ENCODE measurements at places on chromosomes 4 and X.

- DNase-seq: no peak
Observed at GRCh38 chrX:49760290-49760890, 64.6 kb upstream of the PAGE1 start.

DNA sequence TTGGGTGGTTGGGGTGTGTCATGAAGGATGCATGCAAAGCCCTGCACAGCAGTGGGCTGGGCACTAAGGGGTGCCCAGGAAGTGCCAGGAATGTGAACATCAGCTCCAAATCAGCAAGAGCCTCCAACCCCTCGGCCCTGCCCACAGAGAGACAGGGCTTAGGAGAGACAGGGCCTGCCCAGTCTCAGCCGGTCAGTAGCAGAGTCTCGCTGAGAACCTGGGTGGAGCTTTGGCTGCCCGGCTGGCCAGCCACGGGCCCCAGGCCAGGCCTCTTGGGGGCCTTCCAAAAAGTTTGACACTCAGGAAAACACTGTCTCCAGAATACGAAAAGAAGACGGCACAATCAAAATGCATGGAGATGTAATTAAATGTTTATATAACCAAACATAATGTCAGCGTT, 4.3 kb upstream of the MXD4 start:
- no peak for DNase-seq

DNA sequence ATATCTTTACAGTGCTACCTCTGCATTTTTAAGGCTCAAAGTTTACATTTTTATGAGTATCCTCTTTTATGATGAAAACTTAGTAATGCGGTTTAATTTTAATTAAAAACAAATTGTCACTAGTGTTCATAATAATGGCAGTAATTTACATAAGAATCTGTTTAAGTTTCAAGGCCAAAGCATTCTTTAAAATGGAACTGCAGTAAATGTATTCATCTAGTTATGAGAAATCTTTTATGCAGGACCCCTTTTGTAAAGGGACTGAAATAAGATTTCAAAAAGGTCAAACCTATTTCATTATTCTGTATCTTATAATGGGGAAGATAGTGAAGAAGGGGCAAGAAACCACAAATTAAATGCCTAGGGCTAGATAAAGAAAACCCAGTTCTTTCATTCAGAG, 37.1 kb downstream of the CHIC2 start:
- no peak for DNase-seq

- no peak for DNase-seq
Observed at GRCh38 chrX:28135378-28136047, 154.3 kb upstream of the DCAF8L1 start.

GRCh38 chr4:124321364-124321763, 391.2 kb downstream of the ANKRD50 start:
- DNase-seq: no peak

GRCh38 chrX:57951666-57952319, 41.5 kb upstream of the ZXDA start:
- DNase-seq: no peak

DNA sequence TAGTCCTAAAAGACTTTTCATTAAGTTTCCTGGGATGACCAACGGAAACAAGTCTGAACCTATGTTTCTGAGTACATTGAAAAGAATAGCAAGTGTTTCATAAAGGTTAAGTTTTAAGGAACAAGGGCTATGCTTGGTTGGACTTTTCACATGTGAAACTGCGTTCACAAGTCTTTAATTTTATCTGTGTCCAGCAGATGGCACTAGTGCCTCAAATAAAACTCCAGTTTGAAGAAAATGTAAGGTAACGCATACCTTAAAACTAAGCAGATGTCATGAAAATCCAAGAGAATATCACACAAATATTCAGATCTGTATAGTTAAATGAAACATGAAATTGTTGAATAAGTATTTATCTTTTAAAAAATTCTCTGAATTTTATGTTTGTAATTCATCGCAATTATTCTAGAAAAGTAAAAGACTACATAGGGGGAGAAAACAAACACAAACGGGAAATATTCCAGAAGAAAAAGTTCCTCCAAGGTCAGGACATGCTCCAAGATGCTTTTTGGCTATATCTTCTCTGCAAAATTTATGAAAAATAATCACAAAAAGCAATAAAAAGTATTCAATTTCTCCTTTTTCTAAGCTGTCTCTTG, 89.6 kb upstream of the MAD2L1 start:
- peak; percentile 70 for DNase-seq

- DNase-seq: no peak
Observed at GRCh38 chr4:107058828-107059227, 22.7 kb upstream of the DKK2 start.

- DNase-seq: no peak
Observed at GRCh38 chr4:90570615-90571014, 443.4 kb downstream of the CCSER1 start.

DNA sequence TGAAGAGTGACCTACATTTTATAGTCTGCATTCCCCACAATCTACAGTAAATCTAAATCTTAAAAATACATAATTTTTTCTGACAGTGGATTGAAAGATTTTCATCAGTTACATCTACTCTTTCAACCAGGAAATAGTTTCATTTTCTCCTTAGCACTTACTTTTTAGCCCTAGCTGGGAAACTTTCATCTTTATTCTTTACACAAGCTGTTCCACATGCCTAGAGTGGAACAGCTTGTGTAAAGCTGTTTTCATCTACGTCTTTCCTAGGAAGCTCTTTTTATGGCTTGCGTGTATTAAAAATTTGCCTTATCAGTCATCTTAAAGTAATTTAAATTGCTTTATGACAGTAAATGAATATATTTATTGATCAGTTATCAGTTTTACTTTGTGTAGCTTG, 40.5 kb downstream of the RBPJ start:
- no peak for DNase-seq

DNA sequence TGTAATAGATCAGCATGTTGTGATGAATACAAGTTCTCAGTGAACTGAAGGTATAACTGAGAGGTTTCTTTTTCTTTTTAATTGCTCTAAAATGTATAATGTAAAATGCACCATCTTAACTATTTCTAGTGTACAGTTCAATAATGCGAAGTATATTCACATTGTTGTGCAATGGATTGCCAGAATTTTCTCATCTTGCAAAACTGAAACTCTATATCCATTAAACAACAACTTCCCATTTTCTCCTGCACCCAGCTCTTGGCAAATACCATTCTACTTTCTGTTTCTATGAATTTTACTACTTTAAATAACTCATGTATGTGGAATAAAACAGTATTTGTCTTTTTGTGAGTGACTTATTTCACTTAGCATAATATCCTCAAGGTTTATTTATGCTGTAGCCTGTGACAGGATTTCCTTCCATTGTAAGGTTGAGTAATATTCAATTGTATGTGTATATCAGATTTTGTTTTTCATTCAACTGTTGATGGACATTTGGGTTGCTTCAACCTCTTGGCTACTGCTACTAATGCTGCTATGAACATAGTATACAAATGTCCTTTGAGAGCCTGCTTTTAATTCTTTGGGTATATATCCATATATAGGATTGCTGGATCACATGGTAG, 53.5 kb upstream of the NPFFR2 start:
- DNase-seq: no peak

- DNase-seq: no peak
Observed at GRCh38 chr4:13706120-13706519, 78.6 kb upstream of the BOD1L1 start.

DNA sequence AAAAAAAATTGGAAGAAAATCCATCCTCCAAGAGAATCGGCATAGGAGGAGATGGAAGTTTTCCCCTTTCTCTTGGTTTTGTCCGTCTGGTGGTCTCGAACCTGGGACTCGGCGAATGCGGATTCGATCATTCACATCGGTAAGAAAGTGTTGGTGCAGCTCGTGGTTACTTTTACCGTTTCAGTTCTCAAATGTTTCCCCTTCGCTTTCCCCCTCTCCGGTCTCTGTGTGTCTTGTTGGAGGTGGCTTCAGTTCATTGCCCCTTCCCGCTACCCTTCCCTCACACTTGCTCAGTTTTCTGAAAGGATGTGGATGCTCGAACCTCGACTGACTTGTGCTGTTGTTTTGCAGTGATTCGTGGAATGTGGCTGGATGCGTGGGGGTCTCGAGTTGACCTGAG, 840 bp downstream of the GRID2 start:
- no peak for DNase-seq

DNA sequence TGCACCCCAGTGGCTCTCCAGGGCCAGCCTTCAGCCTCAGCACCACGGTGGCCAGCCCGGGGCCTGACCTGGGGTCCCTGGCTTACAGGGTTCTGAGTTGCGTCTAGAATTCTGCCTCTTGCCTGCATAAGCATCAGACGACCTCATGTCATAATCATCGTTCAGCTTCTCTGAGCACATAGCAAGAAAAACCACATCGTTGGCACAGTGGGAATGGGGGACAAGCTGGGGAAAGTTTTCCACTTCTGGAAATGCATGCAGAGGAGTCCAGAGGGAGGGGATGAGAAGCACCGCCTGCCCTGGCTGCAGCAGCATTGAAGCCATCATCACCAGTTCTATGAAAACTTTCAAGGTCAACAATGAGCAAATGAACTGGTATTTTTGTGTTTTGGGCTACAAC, 441.0 kb upstream of the FRG1 start:
- DNase-seq: no peak

DNA sequence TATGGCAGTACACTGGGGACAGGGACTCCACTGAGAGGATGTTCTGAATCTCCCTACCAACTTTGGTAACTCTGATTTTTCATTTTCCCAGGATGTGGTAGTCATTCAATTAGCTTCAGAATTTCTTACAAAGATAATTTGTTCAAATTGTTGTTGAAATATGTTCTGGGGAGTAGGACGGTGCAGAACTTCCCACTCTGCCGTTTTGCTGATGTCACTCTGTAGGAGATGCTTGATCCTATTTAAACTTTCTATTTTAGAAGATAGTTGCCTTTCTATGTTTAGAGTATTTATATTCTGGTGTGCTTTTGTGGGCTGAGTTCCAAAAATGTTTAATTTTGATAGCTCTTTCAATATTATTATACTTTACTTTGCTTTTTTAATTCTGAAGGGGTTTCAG, 55.2 kb downstream of the ADAM29 start:
- DNase-seq: no peak

- DNase-seq: no peak
Observed at GRCh38 chrX:21966866-21967265, 26.4 kb downstream of the SMS start.

GRCh38 chrX:130395341-130395740, 6.4 kb upstream of the RBMX2 start:
- DNase-seq: no peak

GRCh38 chr4:30901461-30902451, 181.6 kb downstream of the PCDH7 start:
- no peak for DNase-seq

GRCh38 chr4:130336585-130337217, 1240.7 kb downstream of the C4orf33 start:
- no peak for DNase-seq

DNA sequence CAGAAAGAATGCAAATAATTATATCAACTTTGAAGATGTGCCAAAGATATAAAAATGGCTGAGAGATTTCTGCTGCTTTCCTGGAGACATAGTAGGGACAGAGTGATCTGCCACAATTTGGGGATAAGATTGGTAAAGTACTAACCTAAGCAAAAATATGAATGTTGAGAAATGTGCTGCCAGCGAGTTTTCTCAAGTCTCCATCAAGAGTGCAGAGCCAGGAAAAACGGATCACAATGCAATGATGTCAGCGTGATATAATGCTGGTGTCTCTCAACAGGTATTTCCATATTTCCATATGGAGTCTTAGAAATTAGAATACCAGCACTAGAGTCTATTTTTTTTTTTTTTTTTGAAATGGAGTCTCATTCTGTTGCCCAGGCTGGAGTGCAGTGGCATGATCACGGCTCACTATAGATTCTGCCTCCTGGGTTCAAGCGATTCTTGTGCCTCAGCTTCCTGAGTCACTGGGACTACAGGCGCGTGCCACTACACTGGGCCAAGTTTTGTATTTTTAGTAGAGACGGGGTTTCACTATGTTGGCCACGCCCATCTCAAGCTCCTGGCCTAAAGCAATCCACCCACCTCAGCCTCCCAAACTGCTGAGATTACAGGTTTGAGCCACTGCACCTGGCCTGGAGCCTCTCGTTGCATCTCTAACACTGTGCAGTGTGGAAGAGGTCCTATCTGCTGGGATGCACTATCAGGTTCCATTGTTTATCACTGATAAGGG, 893.5 kb downstream of the TRIML1 start:
- DNase-seq: no peak

DNA sequence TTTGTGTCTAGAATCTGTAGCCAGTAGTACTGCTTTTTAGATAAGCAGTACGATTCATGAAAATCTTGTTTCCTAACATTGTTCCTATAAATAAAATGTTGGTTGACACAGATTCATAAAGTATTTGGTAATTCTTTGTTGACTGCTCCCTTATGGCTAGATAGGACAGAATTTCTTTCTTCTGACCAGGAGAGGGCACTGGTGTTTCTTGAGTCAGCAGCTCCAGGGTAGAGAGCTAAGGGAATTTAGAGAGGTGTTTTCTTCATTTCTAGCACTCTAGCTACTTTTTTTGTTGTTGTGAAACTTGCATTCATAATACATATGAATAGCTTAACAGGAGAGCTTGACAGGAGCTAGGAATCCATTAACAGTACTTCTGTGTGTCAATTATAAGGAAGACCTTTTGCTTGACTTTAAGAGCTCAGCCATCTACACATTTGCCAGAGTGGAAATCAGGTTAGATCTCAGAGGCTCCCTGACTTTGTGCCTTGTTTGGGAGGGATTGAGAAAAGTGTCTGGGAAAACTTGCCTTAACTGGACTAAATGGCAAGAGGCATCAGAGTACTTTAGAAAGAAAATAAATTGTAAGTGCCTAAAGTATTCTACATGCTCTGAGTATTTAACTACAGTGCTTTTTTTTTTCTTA, 756.1 kb downstream of the SH3BGRL start:
- DNase-seq: peak; percentile 31

GRCh38 chrX:69424161-69424560, 80.0 kb upstream of the NALF2 start:
- no peak for DNase-seq

DNA sequence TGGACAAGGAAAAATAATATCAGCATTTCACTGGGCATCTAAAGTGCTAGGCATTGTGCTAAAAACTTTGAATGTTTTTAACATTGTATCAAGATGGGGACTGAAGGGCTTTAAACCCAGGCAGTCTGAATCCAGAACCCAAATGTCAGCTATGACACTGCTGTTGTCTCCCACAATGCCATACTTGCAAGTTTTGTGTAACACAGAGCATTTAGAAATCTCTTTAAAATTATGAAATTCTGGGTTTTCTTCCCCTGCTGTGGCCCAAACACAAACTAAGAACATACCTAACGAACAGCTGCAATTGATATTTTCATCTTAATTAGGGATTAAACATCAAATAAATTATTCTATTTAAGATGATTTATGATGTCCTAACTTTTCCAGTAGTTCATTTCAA, 66.8 kb upstream of the LSM6 start:
- DNase-seq: no peak

- DNase-seq: no peak
Observed at GRCh38 chr4:140188975-140189374, 35.0 kb upstream of the MAML3 start.

DNA sequence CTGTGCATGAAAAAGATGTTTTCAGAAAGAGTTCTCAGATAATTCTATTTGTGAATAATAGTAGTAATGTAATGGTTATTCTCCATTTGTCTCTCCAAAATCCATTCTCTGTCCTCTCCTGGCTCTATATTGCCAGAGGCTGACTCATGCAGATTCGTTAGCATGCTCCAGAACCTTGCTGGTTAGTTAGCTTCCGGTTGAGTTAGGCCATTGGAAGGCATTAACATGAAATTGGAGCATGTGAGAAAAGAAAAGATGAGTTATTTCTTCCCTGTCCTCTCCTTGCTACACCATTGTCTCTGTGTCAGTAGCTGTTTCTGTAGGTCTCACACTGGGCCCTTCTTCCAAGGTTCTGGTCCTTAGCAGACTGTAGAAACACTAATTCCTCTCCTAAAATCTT, 23.5 kb upstream of the PRDM8 start:
- DNase-seq: no peak

- no peak for DNase-seq
Observed at GRCh38 chrX:45140812-45141211, 59.9 kb downstream of the DIPK2B start.

Measured in CD4-positive, alpha-beta T cell treated with Interleukin-17A for 1 hour (primary cell).